ENCODE measurements at places on chromosomes 2 and 18.

DNA sequence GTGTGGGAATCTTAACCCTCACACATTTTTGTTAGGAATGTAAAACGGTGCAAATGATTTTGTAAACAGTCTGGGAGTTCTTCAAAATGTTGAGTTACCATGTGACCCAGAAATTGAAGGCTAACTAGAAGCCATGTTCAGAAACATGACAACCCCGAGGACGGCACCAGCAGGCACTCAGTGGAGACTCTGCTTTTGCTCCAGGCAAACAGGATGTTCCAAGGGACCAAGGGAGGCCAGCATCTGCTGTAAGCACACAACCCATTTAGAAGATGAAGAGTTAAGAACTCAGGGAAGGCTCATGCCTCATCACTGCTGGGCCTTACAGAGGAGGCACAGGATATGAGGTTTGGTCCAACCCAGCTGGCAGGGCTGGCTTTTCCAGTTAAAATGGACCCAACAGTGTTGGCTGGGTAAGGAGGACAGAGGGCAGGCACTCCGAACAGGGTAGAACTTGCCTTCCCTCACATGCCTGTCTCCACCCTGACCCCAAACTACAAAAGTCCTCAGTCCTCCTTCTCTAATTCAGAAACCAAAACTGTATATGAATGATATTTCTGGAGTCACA is 23.6 kb downstream of the PARD6G start:
- DNase-seq = no peak

DNA sequence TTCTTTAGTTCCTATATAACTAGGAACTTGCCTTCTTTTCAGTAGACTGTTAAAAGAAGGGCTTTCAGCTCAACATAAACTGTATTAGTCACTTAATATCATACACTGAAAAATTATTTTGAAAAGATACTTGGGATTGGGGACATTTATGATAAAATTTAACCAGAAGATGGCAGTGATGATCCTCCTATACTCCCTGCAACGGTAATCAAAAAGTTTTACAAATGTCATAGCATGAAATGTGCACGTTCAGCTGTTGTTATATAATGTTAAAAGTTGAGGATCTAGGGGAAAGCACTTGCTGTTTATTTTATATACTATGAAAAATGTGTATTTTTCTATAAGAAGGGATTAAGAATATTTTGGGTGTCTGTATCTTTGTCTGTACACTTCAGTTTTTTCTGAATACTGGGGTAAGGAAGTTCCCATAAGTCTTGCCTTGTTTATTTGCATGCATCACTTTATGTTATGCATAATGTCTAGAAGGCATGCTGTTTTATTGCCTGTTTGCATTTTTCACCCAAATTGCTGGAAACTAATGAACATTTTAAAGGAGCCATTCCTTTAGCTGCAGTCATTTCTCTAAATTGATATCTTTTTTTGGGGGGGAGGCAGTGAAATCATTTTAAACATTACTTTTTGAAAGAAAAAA is 19.0 kb downstream of the DYNC1I2 start:
- peak; percentile 26 for DNase-seq

DNA sequence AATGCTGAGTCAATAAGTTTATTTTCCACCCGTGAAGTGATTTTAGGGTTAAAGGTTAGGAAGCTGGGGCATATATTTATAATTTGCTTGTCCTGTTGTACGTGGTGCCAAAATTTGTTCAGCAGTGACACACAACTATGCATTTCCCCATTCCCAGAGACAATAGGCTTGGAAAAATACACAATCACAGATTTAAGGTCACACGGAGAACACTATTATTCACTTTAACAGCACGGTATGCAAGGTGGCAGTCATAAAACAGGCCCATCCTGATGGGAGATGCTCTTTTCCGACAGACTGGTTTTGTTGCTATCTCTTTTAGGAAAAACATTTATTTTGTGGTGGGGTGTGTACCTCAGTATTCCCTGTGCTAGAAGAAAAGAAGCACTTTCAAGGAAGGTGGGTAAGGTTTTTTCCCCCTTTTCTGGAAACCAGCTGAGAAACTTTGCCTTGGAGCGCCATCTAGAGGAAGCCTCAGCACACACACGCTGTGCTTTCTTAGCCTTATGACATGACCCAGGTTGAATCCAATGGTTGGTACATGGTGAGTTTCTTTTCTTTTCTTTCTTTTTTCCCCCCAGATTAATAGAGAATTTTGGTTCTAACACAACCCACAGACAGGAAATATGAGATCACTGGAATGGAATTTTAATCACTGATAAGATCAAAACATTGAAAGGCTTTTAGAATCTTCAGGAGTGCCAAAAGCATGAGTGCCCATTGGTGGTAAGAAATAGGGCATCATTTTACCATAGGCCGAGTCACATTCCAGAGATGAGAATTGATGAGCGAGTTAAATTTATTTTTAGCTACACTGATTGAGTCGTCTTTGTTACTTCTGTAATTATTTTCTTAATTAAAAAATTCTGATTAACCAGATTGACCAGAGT is 332.1 kb downstream of the AGPS start:
- DNase-seq = peak; percentile 47

GRCh38 chr2:12070153-12070552 is 323.7 kb downstream of the LPIN1 start:
- DNase-seq = no peak

- DNase-seq = peak; percentile 77
Observed at GRCh38 chr18:56575819-56576663, 62.4 kb downstream of the TXNL1 start.

- no peak for DNase-seq
Observed at GRCh38 chr2:235745597-235745996, 251.8 kb downstream of the AGAP1 start.

Measured in inflammatory macrophage (primary cell).